SHP77 treated with DMSO at 0.1 percent for 48 hours (cell line): ENCODE measurements at places on chromosomes 5 and 9.
A peak's percentile ranks its signal among the peaks of the same experiment; 100 is the strongest.

- no peak for DNase-seq
Observed at GRCh38 chr5:57325678-57326397, 152.0 kb downstream of the GPBP1 start.

DNA sequence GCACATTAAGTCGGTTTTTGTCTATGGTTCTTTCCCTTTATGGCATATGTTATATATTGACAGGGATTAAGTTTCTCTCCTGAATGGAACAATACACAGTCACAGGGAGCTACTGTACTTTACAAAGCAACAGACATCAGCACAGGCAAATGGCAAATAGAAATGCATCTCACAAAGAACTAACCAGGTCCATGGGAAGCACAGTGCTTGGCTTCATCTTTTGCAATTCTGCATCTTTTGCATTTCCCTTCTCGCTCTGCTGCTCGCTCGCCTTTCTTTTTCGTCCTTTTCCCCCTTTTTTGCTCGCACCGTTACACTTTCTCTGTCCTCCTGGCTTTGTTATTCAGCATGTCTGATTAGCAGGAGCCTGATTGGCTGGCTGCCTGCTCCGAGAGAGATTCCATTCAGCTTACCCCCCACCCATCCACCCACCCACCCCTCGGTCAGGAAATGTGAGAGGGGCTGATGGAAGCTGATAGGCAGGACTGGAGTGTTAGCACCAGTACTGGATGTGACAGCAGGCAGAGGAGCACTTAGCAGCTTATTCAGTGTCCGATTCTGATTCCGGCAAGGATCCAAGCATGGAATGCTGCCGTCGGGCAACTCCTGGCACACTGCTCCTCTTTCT, at the start of gene ADAMTSL1:
ADAMTSL1 (plus strand) TSS at position 502 of the 628 bp plus-strand sequence; CDS start at position 582, 80 bp downstream.
- no peak for DNase-seq

- no peak for DNase-seq
Observed at GRCh38 chr5:180140571-180140970, 68.4 kb downstream of the RASGEF1C start.

- DNase-seq: no peak
Observed at GRCh38 chr5:36929438-36929837, 52.9 kb downstream of the NIPBL start.

- peak; percentile 97 for DNase-seq
Observed at GRCh38 chr5:147098233-147098790, 136.5 kb upstream of the STK32A start.

DNA sequence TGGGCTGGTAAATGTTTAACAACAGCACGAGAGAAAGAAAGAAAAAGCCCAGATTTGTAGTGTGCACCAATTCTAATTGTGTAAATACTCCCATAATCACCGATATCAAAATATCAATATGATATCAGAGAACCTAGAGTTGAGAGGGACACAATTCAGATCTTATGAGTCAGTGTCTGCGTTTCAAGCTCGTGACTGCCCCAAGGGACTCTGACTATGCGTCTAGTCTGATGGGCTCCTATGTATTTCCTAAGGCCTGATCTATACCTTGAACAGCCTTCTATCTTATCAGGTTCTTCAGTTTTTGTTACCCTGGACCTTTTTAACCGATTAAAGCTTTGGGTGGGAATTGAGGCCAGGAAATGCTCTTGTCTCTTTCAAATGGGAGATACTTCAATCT, 243.0 kb upstream of the SLC24A2 start:
- DNase-seq: no peak

GRCh38 chr5:136594416-136594815, 229.1 kb upstream of the TRPC7 start:
- DNase-seq: no peak

- DNase-seq: no peak
Observed at GRCh38 chr9:37337301-37337890, 85.1 kb upstream of the GRHPR start.

DNA sequence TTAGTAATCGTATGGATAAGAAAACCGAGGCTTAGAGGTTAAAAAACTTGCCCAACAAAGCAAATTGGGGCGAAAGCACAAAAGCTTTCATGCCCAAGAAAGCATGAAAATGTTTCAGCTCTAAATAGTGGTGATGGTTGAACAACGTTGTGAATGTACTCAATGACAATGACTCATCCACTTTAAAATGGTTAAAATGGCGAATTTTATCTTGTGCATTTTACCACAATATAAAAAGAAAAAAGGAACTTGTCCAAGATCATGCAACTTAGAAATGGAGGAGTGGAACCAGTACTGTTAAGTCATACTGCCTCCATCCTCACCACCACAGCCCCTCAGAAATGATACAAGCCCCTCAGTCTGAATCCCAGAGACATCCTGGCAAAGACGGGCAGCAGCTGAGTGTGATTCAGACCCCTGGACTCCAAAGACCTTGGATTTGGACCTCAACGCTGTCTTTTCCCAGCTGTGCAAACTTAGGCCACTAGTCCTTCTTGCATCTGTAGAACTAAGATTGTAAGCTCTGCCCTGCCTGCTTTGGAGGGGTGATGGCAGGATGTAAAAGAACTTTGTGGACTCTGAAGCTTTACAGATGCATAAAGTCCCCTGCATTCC, 158.4 kb downstream of the GABBR2 start:
- no peak for DNase-seq

DNA sequence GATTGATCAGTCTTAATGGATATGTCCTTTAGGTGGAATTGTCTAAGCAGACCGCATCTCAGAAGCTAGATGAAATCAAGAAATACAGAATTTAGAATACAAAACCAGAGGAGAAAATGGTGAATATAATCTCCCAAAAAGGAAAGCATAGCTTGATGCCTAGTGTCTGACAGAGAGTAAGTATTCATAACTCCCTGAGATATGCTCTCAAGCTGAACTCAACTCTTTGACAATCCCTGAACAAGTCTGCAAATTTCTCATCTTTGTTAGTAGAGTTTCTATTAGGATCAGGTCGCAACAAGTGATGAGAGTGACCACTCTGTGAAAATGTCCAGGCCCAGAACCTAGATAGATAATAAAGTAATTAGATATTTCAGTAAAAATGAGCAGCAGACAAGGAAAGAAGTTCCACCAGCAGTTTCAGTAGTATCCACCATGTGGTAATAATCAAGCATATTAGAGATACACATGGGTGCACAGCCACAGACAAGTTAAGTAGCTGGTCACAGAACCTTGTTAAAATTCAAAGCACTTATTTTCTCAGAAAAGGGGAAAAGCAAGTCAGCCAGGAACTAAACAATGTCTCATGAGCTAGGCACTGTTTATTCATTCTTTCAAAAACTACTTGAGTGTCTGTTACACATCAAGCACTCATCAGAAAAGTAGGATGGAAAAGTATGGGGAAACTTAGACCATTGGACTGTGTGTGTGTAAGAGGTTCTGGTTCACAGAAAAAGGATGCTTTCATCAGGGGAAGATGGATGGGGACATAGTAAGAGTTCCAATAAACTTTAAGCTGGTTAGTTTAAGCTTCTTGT, 481.5 kb upstream of the TUSC1 start:
- DNase-seq: no peak

- no peak for DNase-seq
Observed at GRCh38 chr5:34536699-34537098, 119.4 kb upstream of the RAI14 start.

- DNase-seq: no peak
Observed at GRCh38 chr9:16611001-16611400, 259.5 kb downstream of the BNC2 start.

DNA sequence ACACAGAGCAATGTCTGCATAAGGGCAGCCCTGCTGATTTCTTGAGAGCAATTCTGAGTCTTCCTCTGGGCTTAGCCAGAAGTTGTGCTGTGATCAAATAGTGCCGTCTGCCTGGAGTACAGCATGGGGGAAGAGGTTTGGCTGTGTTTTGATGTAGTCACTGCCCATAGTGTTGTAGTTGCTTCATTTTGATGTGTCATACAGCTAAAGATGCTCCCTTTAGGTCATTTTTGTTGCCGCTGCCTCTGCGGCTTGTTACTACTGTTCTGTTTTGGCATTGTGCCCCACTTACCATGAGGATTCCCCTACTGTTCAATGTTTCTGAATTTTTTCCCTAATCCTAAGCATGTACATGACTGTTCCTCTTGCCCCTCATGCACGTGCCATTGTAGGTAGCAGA, 23.0 kb downstream of the SLC36A1 start:
- no peak for DNase-seq

DNA sequence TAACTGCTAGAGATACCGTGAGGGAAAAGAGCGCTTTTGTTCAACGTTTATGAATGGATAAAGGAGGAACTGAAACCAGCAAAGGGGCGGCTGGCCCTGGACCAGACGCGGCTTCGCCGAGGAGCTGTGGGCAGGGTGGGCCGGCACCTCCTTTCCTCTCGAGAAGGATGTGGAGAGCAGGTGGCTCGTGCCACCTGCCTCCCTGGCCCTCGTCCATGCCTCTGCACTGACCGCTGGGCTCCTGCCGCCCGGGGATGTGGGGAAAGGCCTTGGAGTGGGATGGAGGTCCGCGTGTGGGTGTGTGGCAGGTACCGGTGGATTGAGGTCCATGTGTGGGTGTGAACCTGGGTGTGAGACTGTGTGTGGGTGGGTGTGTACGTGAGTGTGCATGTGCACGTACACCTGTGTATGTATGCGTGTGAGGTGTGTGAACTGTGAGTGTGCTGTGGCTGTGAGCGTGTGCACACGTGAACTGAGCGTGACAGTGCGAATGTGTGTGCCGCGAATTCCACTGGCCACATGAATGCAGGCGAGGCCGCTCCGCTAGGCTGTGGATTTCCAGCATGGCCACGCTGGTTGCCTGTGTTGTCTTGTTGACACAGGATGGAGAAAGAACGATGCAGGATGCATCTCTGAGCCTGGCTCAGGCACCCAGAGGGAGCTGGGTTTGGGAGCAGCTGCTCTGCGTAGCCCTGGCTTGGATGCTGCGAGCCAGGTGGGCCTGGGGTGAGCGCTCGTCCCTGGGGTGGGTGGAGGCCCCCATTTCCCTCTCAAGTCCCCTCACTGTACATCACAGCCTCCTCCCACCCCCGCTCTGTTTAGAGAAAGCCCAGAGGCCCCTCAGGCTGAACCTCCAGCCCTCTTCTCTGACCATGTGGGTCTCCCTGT, 4.4 kb upstream of the CEP72 start:
- no peak for DNase-seq

- DNase-seq: no peak
Observed at GRCh38 chr9:121950441-121950840, 142.7 kb downstream of the TTLL11 start.

GRCh38 chr9:107020040-107020530, 157.1 kb downstream of the ZNF462 start:
- no peak for DNase-seq

GRCh38 chr9:27037499-27037898, 32.0 kb upstream of the LRRC19 start:
- no peak for DNase-seq

GRCh38 chr5:131521252-131521651, 113.8 kb downstream of the RAPGEF6 start:
- DNase-seq: no peak

- no peak for DNase-seq
Observed at GRCh38 chr9:23441275-23441674, 384.8 kb downstream of the ELAVL2 start.
